ENCODE measurements at places on chromosomes 2 and 18.

DNA sequence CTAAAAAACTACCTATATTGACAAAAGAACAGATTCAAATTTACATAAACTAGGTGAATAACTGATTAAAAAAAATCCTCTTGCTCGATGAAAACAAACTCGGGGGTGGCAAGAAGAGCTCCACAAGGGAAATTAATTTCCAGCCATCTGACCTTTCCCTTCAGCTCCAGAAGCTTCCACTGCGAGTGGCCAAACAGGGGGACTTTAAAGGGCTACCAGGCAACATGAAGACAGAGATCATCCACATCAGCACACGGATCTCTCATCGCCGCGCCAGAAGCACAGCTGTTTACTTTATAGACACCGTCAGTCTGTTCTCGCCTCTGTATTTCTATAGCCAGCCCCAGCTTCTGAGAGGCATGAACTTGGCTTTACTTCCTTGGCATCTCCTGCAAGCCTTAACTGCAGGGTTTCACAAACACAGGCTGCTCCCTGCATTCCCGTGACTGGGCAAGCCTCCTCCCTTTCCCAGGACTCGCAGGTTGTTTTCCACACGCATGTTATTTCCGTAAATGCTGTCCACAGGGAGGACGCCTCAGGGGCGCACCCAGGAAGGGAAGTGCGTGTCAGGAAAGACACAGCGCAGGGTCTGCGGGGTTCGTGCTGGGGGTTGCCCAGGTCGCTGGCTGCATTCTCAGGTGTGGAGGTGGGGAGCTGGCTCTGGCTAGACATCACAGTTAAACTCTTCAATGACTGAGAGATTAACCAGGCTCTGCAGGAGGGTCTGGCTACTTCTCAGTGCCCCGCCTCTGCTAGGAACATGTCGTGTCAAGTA is 85.0 kb downstream of the USP40 start:
- no peak for DNase-seq

- DNase-seq, result no peak
These were observed 12.8 kb upstream of the CCDC85A start for GRCh38 chr2:56170988-56171387.

DNA sequence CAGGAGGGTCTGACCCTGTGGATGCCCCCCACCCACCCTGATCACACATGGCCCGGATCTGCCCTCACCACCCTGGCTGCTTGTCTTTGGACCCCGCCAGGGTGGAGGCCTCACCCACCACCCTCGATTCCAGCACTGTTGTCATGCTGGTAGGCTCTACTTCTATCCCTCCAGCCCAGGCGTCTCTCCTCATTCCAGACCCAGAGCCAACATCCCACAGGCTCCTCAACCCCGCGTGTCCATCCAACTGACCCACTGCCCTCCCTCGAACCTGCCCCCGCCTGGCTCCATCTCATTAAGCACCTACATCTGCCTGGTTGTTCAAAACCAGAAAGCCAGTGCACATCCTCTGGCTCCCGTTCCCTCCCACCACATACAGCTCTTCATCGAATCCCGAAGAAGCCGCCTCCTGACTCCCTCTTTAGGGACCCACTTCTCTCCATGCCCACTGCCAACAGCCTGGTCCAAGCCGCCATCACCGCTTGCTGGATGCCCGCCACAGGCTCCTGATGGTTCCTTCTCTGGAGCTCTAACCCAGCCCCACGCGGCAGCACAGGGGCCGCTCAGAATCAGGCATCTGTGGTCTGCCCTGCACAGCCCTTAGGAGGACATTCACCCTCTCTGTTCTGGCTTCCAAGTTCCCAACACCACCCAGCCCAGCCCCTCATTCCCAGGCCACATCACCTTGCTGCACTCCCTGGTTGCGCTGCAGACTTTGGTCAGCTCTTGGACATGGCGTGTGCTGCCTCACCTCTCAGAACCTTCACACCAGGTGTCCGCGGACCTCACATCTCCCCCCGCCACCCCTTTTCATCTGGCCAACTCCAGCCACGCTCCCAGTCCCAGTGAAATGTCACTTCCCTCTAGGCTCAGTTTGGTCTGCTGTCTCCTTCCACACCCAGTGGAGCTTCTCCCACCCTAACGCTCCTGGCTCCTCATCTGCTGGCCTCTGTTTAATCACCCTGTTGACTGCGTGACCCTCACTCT is 43.0 kb downstream of the EMX1 start:
- DNase-seq, result no peak

DNA sequence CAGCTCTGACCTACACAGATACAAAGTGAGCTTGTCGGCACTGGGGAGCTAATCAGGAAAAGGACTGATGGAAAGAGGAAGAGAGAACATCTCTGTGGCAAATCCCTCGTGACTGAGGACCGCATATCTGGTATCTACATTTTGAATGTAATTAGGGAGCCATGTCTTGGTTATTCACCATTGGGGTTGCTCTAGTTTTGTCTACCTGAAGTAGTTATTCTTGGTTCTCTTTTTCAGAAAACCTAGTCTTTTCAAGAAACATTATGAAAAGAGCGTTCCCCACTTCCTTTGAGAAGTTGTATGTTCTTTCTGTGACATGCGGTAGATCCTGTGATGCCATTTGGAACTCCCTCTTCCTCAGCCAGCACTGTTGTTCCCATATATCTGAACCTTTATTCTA is 104.4 kb downstream of the DOCK10 start:
- DNase-seq, result no peak

DNA sequence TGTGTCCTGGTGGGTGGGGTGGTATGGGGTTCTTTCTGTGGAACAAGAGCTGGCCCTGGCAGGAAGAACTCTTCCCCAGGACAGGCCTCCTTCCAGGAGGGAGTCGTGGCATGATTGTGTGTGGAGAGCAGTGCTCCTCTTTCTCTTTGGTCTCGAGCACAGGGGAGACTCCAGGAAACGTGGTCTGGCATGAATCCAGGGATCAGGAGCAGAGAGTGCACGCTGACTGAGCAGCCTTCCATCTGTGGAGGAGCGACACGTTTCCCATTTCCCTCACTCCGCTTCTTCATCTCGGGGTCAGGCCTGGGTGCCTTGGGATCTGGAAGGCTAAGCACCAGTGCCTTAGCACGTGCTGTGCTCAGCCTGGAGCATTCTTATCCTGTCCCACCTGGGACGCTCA is 132.0 kb upstream of the HDAC4 start:
- DNase-seq, result no peak

DNA sequence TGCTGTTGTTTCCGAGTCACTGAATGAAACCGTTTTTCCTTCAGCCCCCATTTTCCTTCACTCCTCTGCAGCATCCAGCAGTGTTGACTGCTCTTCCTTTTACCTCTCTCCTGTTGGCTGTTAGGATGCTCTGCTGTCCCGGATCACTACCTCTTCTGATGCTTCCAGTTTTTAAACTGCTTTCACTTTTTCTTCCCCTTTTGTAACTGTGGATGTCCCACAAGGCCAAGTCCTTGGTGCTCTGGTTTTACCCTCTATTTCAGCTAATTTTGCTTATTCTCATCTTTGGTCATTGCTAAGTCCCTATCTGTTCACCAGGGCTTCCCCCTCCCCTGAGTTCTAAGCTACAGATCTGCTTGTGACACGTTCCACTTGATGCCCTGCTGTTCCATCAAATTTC is 39.4 kb upstream of the MAP4K3 start:
- no peak for DNase-seq

DNA sequence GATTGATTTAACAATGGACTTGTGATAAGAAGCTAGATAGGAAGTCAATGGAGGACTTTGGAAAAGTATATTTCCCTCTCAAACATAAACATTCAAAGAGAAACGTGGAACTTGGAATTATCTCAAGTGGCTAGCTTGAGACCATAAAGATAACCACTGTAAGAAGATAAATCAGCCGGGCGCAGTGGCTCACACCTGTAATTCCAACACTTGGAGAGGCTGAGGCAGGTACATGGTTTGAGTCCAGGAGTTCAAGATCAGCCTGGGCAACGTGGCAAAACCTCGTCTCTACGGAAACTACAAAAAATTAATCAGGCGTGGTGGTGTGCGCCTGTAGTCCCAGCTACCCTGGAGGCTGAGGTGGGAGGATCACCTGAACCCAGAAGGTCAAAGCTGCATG is 405.9 kb upstream of the ACVR2A start:
- DNase-seq, result no peak

- no peak for DNase-seq
These were observed 42.0 kb downstream of the RAB31 start for GRCh38 chr18:9750112-9750511.
